ENCODE measurements at places on chromosomes 7 and 10. TPM values are rescaled to one million over a fixed set of nuclear protein-coding genes. Genes with fewer than 3 reads are reported as not detected.

The ANKRD2 gene
- polyA plus RNA-seq = not detected

The LRRC4 gene
- polyA plus RNA-seq = 0.14 TPM

DNA sequence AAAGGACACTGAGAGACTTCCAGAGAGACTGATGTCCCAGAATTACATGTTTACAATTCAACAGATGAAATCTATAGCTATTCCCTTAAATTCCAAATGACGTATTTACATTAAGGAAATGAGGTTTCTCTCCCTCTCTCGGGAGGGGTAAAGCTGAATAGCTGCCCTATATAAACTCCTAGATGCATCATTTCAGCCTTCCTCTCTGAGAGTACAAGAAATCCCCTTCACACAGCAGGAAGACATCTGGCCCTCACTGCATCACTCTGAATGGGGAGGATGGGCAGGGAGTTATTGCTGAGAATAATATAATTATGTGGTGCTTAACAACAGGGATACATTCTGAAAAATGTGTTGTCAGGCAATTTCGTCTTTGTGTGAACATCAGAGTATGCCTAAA, 11.0 kb downstream of the POT1 start:
- DNase-seq = no peak

DNA sequence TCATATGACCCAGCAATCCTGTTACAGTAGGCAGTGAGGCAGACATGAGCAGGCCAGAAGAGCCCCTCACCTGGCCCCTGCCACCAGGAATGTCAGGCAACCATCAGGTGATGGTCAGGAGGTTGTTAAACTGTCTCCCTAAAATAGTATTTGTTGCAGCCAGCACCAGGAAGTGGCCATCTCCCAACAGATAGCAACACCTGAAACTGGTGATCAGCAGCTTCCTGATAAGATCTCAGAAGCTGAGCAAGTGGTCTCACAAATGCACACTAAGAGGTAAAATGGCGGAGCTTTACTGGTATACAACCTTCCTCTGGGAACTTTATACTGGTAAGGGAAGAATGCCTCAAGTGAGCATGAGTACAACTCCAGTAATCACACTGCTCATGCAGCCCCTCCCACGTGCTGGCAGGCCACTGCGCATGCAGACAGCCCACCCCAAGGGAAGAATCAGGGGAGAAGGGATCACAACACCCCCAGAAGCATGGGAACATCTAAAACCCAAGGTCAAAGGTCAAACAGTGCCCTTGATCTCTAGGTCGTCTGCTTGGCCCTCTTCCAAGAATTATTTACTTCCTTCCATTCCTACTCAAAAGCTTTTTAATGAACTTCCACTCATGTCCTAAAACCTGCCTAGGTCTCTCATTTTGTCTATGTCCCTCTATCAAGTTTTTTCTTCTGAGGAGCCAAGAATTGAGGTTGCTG, 133.5 kb downstream of the DOCK4 start:
- no peak for DNase-seq

GRCh38 chr10:7030134-7030855, 380.5 kb downstream of the SFMBT2 start:
- DNase-seq = no peak

DNA sequence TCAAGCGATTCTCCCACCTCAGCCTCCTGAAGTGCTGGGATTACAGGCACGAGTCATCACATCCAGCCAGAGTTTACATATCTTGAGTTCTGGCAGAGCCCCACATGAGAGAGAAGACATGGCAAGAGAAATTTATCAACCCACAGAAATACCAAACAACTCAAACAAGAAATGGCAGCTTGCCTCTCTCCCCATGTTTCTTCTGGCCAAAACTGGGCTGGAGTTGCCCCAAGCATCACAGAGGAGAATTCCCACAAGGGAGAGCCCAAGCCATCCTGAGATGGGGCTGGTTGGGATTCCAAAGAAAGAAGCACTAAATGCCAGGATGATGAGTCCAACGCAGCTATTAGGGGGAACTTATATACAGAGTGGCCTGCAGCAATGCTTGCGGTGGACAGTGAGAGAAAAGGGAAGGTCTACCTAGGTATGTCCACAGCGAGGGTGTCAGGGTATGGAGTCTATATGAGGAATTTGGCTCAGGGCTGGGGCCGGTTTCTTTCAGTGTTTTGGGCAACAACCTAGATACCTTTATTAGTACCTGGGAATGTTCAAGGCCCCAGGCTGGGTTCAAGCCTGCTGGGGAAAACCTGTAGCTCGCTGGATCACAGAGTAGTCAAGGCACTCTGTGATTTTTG, 14.5 kb upstream of the PAX4 start:
- DNase-seq = no peak

GRCh38 chr7:66505531-66506451, 122.9 kb upstream of the KCTD7 start:
- DNase-seq = peak; percentile 24
